ENCODE measurements at places on chromosomes 5 and 9.

- no peak for DNase-seq
Measured at GRCh38 chr5:7214906-7215416, 181.0 kb upstream of the ADCY2 start.

DNA sequence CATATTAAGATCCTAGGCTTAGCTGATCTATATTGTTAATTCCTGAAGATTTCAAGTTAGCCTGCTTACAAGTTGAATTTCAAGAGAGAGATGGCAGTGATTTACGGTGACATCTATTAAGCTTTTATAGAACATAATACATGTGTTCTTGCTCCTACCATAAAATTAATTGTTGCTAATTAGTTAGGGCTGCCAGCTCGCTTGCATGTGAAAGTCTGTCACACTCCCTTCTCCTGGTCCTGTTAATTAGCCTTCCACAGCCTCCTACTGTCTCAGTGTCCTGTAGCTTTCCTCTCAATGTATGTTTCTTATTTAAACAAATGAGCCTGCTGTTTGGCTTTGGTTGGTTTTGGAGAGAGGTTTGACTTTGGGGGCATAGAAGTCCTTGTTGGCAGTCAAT is 247.2 kb downstream of the NTRK2 start:
- DNase-seq, result no peak

DNA sequence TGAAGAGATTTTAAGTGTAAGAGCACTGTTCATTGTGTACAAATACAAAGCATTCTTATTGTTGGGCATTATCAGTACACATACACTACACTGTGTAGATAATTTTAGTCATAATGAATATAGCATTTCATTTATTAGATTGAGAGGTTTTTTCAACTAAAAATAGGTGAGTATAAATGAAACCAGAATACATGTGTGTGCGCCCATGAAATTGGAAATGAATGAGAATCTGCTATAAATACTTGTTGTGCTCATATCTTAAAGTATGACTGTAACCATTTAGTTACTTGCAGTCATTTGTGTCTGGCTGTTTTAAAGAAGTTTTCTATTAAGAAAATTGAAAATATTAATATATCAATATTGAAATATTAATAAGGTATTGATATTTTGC is 189.0 kb upstream of the MEF2C start:
- no peak for DNase-seq

DNA sequence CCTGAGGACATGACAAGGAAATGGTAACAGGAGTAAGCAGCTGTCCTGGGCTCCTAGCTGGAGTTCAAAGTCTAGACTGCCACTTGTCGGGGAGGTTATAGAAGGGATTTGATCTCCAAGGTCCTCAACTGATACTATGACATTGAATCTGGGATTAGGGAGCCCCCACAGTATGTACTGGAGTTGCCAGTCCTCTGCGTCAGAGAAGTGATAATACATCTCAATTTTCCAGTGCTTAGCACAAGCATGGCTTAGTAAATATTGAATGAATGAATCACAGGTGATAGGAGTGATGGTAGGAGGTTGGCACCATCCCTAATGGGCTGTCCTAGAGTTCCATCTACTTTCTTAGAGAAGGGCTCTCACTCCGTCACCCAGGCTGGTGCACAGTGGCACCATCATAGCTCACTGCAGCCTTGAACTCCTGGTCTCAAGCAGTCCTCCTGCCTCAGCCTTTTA is 6.2 kb upstream of the TPM2 start:
- DNase-seq, result no peak

GRCh38 chr9:135060461-135061116 is 26.9 kb upstream of the OLFM1 start:
- no peak for DNase-seq

DNA sequence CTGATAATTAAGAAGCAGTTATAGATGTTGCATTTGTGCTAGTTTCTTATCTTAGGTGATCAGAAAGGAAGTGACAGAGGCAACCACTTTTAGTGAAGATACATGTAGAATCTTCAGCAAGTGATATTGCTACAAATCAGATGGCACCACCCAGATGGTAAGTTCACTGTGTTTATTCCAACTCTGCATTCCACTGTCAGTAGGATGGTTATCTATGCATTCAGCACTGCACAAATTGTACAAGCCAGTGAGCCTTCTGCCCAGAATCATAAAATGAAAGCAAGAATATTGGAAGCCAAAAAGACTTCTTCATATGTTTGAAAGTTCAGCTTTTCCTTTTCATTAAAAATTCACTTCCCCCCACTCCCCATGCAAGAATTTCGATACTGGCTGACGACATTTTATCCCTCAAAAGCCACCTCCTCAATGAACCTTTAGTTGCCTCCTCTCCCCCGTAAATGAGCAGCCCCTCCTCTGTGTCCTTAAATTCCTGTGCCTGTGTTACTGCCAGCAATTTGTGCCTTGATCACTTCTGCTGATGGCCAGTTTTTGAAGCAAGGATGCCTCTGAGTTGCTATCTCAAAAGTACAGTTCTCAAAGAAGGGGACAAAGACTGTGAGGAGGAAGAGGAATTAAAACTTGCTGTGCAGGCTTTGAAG is 91.6 kb downstream of the ZSWIM6 start:
- no peak for DNase-seq

- DNase-seq, result no peak
Measured at GRCh38 chr9:87740209-87740608, 14.3 kb downstream of the CTSL start.

GRCh38 chr9:129209109-129209508 is 31.0 kb upstream of the IER5L start:
- DNase-seq, result no peak

GRCh38 chr9:97505845-97506244 is 4.4 kb downstream of the TMOD1 start:
- no peak for DNase-seq

DNA sequence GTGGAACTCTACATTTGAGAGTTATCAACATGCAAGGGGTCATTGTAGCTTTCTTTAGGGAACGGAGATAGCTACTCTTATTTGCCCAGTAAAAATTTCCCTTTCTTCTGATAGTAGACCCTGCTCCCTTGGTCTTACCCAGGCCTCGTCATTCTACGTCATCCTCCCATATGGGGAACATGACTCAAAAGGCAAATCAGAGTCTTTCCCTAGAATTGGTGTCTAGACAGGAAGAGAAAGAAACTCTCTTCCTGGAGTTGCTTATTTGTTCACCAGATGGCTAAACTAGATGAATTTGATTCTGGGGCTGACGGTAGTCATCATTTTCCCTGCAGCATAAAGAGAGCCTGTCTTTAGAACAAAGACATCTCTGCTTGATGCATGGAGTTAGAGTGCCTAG is 12.2 kb upstream of the SLC38A9 start:
- DNase-seq, result no peak

DNA sequence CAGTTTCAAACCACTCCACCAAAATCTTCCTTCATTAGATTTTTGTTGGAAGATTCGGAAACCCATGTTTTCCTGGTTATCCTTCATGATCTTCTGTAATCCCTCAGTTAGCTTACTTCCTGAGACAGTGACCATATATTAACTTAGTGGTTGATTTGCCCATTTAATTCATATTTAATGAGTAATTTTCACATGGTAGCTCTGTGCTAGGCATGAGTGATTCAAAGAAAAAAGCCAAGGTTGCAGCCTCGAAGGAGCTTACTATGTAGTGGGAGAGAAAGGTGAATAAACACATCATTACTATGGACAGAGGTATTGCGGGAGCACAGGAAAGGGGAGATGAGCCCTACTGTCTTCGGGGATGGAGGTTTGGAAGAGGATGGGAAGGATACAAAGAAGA is 158.5 kb downstream of the TLE1 start:
- no peak for DNase-seq

Data from stimulated activated naive CD4-positive, alpha-beta T cell (primary cell).